ENCODE measurements at places on chromosomes 6 and 20.

DNA sequence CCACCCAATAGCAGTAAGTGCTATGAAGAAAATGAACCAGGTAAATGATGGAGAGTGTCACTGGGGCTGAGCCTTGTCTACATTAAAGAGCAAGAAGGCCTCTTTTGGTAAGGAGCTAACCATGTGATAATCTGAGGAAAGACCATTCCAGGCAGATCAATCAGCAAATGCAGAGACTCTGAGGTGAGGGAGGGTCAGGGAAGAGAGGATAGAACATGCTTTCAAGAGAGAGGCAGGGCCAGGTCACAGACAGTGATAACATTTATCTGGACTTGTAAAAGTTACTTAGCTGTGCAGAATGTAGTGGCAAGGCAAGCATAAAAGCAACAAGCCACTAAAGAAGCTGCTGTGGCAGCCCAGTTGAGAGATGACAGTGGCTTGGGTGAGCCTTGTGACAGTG, 197.3 kb downstream of the TASP1 start:
- DNase-seq, result no peak

DNA sequence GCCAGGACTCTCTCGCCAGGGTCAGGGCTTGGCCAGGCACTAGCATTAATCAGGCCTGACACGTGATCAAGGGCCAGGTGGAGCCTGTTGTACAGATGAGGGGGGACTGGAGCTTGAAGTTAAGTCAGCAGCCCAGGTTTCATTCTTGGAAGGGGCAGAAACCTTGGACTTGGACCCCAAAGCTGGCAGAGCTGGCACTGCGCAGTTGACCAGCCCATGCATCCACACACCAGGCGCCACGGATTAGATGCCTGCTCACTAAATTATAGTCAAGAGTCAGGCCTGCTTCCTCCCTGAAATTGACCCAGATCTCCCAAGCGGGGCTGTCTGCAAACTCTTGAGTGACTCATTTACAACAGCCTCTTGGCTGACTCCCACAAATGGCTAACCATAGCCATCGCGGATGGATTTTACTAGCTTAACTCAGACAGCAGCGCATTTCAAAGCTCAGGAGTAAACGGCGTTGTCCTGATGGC, 4.1 kb upstream of the TAF4 start:
- no peak for DNase-seq

GRCh38 chr6:136244061-136244616, 6.0 kb downstream of the MTFR2 start:
- no peak for DNase-seq

GRCh38 chr20:1949347-1950100, 44.3 kb downstream of the PDYN start:
- no peak for DNase-seq

DNA sequence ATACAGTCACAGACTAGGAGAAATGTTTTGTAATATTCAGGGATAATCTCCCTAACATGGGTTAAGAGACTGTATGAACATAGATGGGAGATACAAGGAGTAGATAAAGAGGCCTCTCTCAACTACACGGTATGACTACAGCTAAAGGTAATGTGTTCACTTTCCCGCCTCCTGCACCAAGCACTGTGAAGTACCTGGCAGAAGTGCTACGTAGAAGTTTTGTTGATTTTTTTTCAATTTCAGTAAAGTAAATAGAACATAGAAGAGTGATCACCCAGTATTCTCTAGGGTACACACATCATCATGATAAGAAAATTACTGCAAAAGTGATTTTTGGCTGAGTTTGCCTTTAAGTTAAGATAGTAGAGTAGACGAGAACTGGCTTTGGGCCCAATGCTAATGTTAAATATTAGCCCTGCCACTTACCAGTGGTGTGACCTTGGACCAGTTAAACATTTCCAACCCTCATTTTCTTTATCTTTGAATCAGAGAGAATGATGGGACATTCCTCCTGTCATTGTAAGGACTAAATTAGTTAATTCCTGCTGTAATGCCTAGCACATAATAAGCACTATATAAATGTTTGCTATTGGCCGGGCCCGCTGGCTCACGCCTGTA, 183.6 kb downstream of the COL9A1 start:
- DNase-seq, result no peak

- no peak for DNase-seq
Observed at GRCh38 chr6:46378882-46379416, 112.3 kb downstream of the RCAN2 start.

GRCh38 chr6:26029570-26029856, 57.7 kb upstream of the HFE start:
- no peak for DNase-seq

DNA sequence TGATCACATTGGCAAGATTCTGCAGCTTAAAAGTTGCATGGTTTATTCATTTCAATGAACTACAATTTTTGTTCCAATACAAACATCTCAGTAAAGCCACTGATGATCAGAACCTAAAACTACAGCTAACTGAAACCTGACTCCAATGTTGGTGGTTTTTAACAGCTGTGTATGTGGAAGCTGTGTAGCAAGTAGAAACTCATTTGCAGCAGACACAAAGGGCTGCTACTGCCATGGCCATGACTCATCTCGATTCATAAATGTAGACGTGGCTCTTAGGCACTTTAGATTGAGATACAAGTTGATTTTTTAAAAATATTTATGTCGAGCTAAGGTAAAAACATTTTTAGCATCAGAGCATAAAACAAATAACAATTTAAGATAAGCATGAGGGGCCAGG, 19.5 kb upstream of the MAP3K4 start:
- no peak for DNase-seq

Measured in NCI-H1105 (cell line).